ENCODE measurements at places on chromosomes 3 and 15. TPM values are rescaled to one million over a fixed set of nuclear protein-coding genes. Genes with fewer than 3 reads are reported as not detected.
A peak's percentile ranks its signal among the peaks of the same experiment; 100 is the strongest.

- peak; percentile 60 for ATAC-seq
These were observed 17.3 kb downstream of the C3orf18 start for GRCh38 chr3:50550079-50550736.

Gene ZDHHC19
- not detected for total RNA-seq

Gene ABCF3
- 71.3 TPM for total RNA-seq

- peak; percentile 32 for ATAC-seq
These were observed 14.4 kb downstream of the GK5 start for GRCh38 chr3:142211034-142211433.

DNA sequence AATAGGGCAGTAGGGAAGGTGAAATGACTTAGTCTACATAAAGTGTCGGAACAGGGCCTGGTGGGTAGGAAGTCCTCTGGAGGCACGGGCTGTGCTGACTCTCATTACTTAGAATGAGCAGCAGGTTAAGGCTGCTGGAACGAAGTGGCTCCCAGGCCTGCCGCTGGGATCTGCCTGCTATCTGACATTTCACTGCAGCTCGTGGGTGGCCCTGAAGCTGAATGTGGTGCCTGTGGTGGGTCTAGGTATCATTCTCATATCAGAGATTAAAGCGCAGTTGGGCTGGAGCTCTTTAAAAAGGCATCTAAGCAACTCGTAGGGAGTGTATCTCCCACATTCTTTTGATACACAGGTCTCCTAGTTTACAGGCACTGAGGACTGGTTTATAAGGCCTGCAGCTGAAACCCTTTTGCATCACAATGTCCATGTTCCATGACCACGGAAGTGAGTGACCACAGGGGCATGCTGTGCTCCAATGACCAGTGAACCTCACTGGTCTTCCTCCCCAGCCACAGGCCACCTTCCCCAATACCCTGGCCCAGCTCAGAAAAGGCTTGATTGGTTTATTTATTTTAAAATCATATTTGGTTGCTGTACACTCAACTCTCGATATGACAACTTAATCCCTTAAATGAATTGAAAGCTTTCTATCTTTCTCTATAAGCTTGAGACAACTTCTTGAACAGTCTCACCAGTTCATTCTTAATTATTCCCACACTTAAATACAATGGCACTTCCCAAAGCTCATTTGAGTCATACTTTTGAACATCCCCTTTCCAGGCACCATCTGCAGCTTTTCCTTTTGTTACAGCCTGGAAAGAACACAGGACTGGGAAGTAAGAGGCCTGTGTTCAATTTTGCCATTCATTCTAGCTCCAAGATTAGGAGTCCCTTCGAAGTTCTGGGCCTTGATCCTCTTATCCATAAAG lies 19.0 kb downstream of the ADAMTS9 start:
- ATAC-seq: no peak

Gene SSUH2
- total RNA-seq: 1.7 TPM

Gene CDC25A
- 14.8 TPM for total RNA-seq

DNA sequence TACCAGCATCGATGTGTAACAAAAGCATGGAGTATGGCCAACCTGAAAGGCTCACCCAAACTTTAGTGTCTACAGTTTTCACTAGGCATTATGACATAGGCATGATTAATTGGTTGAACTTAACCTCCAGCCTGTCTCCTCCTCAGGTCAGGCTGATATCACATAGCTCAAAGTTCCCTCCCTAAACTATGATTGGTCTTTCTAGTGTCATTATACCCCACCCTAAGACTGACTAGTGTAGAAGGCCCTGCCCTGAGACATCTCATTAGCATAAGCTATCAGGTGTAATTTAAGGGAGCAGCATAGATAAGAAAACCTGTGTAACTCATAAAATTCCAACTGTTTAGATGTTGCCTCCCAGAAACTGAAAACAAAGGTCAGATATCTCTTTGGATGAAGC lies 195.2 kb downstream of the ALCAM start:
- ATAC-seq: no peak

Measured in motor neuron (in vitro differentiated cells).